Skeletal muscle cell (primary cell): ENCODE measurements at places on chromosomes 12 and 14.
A peak's percentile ranks its signal among the peaks of the same experiment; 100 is the strongest.

- no peak for DNase-seq
Observed at GRCh38 chr12:27592548-27592947, 68.5 kb downstream of the PPFIBP1 start.

- DNase-seq = peak; percentile 53
Observed at GRCh38 chr12:62631471-62632410, 165.1 kb downstream of the MON2 start.

- DNase-seq = no peak
Observed at GRCh38 chr12:92623386-92623785, 79.4 kb upstream of the PLEKHG7 start.

GRCh38 chr12:16046266-16046665 is 135.1 kb downstream of the DERA start:
- DNase-seq = no peak

- no peak for DNase-seq
Observed at GRCh38 chr14:68879841-68880575, 87.1 kb upstream of the ZFP36L1 start.

DNA sequence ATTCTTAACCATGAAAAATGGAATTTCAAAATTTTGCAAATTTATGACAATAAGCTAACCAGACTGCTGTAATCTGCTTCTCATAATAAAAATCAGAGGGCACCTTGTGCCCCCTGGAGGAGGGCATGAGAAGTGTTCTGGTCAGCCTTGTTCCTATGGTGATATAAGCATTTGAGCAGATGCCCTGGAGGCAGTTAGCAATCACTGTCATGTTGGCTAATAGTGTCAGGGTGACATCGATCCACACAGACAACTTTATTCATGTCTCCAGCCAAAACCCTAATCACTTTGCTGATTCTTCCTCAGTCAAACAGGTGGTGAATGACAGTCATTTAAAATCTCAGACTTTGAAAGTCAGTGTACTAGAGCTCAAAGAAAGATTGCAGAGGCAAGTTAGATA is 943.0 kb downstream of the GALC start:
- no peak for DNase-seq

- DNase-seq = peak; percentile 23
Observed at GRCh38 chr12:56628671-56629458, 1.3 kb downstream of the BAZ2A start.

GRCh38 chr14:54472315-54472714 is 16.5 kb downstream of the GMFB start:
- no peak for DNase-seq

GRCh38 chr14:74898694-74899093 is 17.0 kb downstream of the DLST start:
- DNase-seq = no peak

DNA sequence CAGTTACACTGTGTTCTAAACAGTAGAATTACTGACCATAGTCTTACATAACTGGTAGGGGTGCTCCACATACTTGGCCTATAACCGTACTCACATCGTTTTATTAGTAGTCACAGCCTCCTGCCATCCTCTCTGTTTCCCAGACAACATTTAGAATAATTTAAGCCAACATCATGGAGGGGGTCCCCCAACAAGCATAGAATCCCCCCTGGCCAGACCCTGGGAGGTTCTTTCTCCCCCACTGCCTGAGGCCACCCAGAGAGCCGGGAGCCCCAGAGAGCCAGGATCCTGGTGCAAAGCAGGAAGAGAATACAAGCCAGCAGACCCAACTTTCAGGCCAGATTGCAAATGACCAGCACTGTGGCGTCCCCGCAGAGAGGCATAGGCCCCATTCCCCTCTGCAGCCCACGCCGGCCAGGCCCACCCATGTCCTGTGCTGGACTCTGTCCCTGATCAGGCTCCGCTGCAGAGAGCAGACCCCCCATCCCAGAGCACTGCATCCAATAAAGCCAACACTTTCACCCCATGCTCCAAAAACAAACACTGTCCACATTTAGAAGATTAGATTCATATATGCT is 195.2 kb downstream of the NTF3 start:
- DNase-seq = no peak

GRCh38 chr12:103868215-103868614 is 27.2 kb upstream of the NT5DC3 start:
- no peak for DNase-seq

DNA sequence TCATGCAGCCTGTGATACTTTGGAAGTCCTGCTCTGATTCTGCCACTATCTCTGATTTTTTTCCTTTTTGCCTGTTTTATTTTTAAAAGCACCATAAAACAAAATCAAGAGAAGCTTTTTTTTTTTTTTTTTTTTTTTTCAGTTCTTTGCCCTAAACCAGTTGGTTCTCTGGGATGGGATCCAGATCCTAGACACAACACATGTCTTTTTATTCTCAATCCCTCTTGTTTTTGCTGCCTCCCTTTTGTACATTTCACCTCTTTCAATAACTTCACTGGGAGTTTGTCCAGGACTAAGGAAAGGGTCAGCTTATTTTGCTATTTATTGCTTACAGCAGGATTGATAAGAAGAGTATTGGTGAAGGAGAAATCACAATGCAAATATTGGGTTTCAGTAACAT is 139.4 kb downstream of the GRIP1 start:
- DNase-seq = no peak

DNA sequence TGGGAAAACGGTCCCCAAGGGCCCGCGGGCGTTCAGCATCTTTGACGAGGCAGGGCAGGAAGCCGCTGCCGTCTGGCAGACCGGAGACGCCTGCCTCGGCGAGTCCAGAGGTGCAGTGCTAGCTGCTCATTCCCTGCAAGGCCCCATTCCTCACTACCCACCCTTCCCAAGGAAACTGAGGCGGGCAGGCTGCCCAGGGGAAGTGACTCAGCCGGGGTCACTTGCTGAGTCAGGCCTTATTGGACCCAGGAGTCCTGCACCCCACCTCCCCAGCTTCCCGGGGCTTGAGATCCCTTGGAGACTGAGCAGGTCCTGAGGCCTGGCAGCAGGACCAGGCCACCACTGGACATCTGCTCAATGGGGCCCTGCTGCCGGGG is 3.7 kb downstream of the SH2B3 start:
- DNase-seq = no peak

GRCh38 chr12:92032101-92032500 is 113.5 kb downstream of the BTG1 start:
- no peak for DNase-seq

DNA sequence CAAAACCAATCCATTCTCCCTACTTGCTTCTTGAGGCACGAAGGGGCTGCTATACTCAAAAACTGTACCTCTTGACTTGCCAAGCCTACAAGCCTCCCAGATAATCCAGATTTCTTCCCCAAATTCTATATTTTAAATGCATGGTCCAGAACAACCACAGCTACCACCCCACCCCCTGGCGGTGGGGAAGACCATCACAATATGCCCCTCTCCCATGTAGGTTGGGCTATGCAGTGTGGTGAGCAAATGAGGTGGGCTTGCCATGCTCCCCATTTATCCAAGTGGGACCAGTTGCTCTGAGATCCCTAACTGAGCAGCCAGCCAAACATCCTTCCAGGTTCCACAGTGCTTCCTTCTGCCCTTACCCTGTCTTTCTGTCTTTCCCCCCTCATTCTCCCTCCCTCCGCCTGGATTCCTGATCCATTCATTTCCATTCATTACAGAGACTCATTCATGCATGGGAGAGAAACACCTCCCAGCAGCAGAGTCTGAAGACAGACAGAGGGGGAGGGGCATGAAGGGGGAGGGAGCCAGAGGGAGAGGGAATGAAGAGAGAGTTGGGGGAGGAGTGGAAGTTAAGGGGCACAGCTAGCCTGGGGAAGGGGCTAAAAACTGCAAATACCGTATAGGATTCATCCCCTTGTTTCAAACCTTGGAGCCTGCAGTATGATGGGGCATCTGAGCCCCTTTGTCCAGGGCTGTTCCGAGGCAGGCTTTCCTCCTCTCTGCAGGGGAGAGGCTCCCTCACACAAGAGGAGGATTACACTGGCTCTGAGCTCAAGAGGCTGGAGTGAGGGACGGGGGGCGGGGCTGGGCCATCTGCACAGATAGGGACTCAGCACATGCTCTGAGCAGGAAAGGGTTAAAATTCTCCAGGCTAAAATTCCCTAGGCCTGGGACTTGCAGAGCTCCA is 4.4 kb downstream of the ZNF219 start:
- DNase-seq = no peak

- no peak for DNase-seq
Observed at GRCh38 chr12:113395119-113395518, 8.6 kb downstream of the SDS start.

- DNase-seq = no peak
Observed at GRCh38 chr14:32137892-32138291, 60.8 kb downstream of the ARHGAP5 start.

DNA sequence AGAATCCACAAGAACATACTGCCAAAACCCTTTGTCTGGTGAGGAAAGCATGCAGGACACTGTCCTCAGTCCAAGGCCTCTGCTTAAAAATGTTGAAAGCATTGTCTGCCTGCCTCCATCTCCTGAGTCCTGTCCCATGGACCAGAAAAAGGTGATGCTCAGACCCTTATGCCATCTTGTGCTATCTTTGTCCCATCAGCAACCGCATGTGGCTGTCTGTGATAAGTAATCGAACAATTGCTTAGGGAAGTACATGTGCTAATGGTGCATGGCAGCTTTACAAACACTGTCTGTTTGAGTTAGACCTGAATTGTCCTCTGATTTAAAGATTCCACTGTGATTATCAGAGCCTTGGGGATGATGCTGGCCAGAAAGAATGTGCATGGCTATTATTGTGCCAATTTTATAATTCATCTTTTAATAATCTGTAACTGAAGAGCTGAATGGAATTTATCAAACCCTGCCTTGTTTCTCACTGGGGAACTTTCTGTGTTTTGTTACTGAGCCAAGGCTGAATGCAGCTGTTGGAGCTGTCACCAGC is 177.5 kb downstream of the DACT1 start:
- DNase-seq = no peak

- DNase-seq = no peak
Observed at GRCh38 chr14:92450351-92451070, 63.1 kb upstream of the RIN3 start.
